ENCODE measurements at places on chromosomes 2 and 18. TPM values are rescaled to one million over a fixed set of nuclear protein-coding genes. Genes with fewer than 3 reads are reported as not detected.

- DNase-seq: no peak
These were observed 24.6 kb downstream of the RTN4 start for GRCh38 chr2:55025627-55026026.

DNA sequence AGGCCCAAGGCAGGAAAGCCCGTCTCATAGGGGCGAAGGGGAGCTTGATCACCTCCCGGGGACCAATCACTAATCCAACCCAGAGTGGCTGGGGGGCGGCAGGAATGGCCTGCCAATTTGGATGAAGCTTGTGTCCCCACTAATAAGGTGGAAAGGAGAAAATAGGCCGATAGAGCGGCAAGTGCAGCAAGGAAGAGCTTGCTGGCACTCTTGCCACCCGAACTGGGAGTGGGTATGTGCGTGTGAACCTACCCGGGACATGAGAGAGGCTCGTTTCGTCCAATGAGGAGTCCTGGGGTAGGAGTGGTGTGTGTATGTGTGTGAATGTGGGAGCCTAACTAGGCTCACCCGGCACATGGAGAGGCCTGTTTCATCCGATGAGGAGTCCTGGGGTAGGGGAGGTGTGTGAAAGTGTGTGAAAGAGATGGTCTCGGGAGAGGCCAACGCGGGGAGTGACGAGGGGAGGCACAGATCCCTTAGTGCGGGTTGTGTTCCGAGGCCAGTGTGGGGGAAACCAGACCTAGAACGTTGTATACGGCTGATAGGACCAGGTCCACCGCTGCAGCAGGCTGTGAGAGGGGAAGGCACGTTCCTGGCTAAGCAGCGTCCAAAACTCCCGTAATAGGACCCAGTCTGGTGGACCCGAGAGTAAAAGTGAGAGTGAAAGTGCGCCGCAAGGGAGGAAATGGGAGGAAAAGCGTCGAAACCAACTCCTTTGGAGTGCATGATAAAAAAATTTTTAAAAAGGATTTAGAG, 47.1 kb upstream of the SELENOI start:
- DNase-seq: no peak

GRCh38 chr2:237859533-237860272, at the start of gene RAMP1:
Gene RAMP1, plus strand, starts transcription at chr2:237859623. Its CDS starts 53 bp downstream, at chr2:237859676.
- no peak for DNase-seq

- peak; percentile 18 for DNase-seq
These were observed 47.5 kb upstream of the ASAP2 start for GRCh38 chr2:9158786-9159779.

GRCh38 chr18:24570716-24571115, 110.3 kb downstream of the HRH4 start:
- no peak for DNase-seq

- DNase-seq: no peak
These were observed 96.2 kb upstream of the RMP24 start for GRCh38 chr18:35876243-35876642.

DNA sequence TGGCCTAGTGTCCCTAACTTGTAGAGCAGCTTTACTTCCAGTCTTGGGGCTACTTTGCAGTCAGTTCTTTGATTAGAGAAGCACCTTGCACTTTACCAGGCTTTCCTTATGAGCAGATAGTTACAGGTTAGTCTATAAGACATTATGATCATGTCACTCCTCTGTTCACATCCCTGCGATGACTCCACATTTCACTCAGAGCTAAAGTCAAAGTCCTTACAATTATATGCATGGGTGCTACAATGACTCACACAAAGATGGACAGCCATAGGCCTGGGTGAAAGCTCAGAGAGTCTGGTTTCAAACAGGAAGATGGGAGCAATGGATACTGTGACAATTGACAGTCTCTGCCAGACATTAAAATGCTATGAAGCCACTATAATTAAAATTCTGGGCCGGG, 27.1 kb upstream of the SSB start:
- no peak for DNase-seq

The POU3F3 gene
- not detected for total RNA-seq

GRCh38 chr2:216545359-216545758, 46.7 kb downstream of the RPL37A start:
- DNase-seq: no peak

Data from natural killer cell treated with Interleukin-12 subunit alpha and Interleukin-12 subunit beta and Interleukin-15 and Interleukin-18, amount 100 ng/mL, for 72 hours (primary cell).